ENCODE measurements at places on chromosomes 1 and 21. TPM values are rescaled to one million over a fixed set of nuclear protein-coding genes. Genes with fewer than 3 reads are reported as not detected.

Gene FAM177B
- not detected for total RNA-seq

Gene GJA9
- total RNA-seq = not detected

Gene OR2AK2
- not detected for total RNA-seq

Gene LRRC39
- total RNA-seq = not detected

Gene C21orf58
- 4.7 TPM for total RNA-seq

Gene MKNK1
- total RNA-seq = 22.7 TPM

Gene ALX3
- 11.3 TPM for total RNA-seq

Gene SDE2
- total RNA-seq = 16.3 TPM

Gene SLC35E2B
- total RNA-seq = 21.7 TPM

Gene CACNA1S
- not detected for total RNA-seq

Gene TMEM51
- total RNA-seq = 2.8 TPM

Gene LCE1E
- total RNA-seq = not detected

Gene AJAP1
- not detected for total RNA-seq

Gene DNM3
- total RNA-seq = not detected

Gene ZNF644
- 10.8 TPM for total RNA-seq

Gene CRNN
- total RNA-seq = not detected

Gene PCBP3
- 0.23 TPM for total RNA-seq

Gene COL16A1
- 156 TPM for total RNA-seq

Gene KCNE2
- not detected for total RNA-seq

Gene ARID4B
- 9.5 TPM for total RNA-seq

Gene ZMYND12
- 0.07 TPM for total RNA-seq

Gene PSMA5
- total RNA-seq = 304 TPM

Gene FMN2
- total RNA-seq = 15.6 TPM

Gene RNF11
- total RNA-seq = 134 TPM

Gene BACE2
- 220 TPM for total RNA-seq

Gene AADACL3
- not detected for total RNA-seq

Gene FAM151A
- total RNA-seq = not detected

Gene TRMT1L
- 13.0 TPM for total RNA-seq

Gene PLA2G4A
- total RNA-seq = 14.7 TPM

Gene NTRK1
- total RNA-seq = not detected

Gene C1orf87
- total RNA-seq = not detected

Gene CFAP57
- total RNA-seq = 1.5 TPM

Gene GJA8
- total RNA-seq = not detected

Gene CHIA
- not detected for total RNA-seq

Gene UQCRHL
- total RNA-seq = 4.7 TPM

Gene ZNF672
- 16.4 TPM for total RNA-seq

Gene ZBTB8A
- total RNA-seq = 2.6 TPM

Gene TEDDM1
- total RNA-seq = not detected

Gene DNASE2B
- total RNA-seq = not detected

Gene NOL9
- total RNA-seq = 25.0 TPM

Gene CACHD1
- 5.7 TPM for total RNA-seq

Gene CFHR2
- not detected for total RNA-seq

Gene SHISA4
- total RNA-seq = 13.6 TPM

Gene C2CD2
- total RNA-seq = 13.8 TPM

Gene PAPPA2
- 0.62 TPM for total RNA-seq

Gene RAP1GAP
- 0.22 TPM for total RNA-seq

Data from MG63 (cell line).